ENCODE measurements at places on chromosomes 7 and 10. TPM values are rescaled to one million over a fixed set of nuclear protein-coding genes. Genes with fewer than 3 reads are reported as not detected.
A peak's percentile ranks its signal among the peaks of the same experiment; 100 is the strongest.

Gene VPS26A
- total RNA-seq, result 36.7 TPM

DNA sequence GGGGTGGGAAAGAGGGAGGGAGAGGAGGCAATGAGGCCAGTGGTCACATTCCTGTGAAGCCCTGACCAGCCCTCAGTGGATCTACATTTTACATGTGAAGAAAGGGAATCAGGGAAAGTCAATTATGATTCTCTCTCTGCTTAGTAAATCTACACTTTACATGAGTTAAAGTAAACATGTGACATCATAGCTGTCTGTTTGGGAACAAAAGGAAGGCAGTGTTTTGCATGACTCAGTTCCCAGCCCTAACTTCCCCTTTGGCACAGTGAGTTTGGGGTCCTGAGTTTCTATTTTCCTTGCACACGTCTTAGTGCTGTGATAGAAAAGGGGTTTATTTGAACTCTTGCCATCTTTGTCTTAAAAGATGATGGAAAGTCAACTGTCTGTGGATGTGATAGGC, 615.1 kb downstream of the SDK1 start:
- no peak overlapping the region for H3K4me3 ChIP-seq
- no peak for DNase-seq
- H3K36me3 ChIP-seq, result no peaks in the 10 kb centered on the region
- H3K27me3 ChIP-seq, result peaks cover 26% of the 10 kb centered on the region

DNA sequence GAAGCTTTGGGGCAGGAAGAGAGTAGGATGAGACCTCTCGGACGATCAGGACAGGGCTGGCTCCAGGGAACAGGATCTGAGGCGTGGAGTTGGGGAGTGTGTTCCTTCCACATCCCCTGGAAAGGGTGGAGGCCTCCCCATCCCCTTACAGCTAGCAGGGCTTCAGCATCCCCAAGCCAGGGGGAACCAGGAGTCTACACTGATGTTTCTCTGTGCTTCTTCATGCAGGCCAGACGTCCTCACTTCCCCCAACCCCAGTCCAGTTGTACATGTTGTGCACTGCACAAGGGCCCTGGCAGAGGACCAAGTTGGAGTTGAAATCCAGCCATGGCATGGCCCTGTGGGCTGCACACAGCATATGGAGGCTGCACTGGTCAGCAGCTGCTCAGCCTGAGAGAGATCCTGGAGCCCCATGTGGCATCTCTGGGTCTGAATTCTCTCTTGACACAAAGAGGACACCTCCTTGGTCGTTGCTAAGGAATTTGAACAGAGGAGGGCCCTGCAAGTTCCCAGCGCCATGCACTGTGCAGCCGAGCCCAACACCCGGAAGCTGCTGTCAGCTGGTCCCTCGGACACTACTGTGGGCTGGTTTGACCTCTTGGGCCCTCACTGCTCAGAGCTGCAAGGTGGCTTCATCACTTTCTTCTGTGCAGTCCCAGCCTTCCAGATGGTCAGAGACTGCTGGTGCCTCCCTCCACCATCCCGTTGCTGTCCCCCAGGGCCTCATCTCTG, 181.1 kb downstream of the DNAJB6 start:
- peaks cover 5% of the 10 kb centered on the region for H3K27me3 ChIP-seq
- no peak overlapping the region for H3K27ac ChIP-seq
- H3K36me3 ChIP-seq, result no peaks in the 10 kb centered on the region
- no peak for DNase-seq

- peaks cover 2% of the 10 kb centered on the region for H3K36me3 ChIP-seq
- H3K27ac ChIP-seq, result peak overlapping the region; percentile 68
- H3K4me3 ChIP-seq, result no peak overlapping the region
- DNase-seq, result peak; percentile 57
- no peaks in the 10 kb centered on the region for H3K27me3 ChIP-seq
Measured at GRCh38 chr7:873367-874002, 2.9 kb upstream of the GET4 start.

- no peak overlapping the region for H3K4me3 ChIP-seq
- H3K4me1 ChIP-seq, result peaks cover 2% of the 10 kb centered on the region
- no peak for DNase-seq
- no peaks in the 10 kb centered on the region for H3K36me3 ChIP-seq
Measured at GRCh38 chr7:108328174-108328651, 128.0 kb downstream of the NRCAM start.

Gene MMP21
- 0.42 TPM for total RNA-seq

Gene TRIM56
- 38.4 TPM for total RNA-seq

GRCh38 chr7:25054819-25055519, 70.1 kb downstream of the CYCS start:
- DNase-seq, result no peak
- peaks cover 16% of the 10 kb centered on the region for H3K27me3 ChIP-seq
- H3K27ac ChIP-seq, result no peak overlapping the region
- H3K4me3 ChIP-seq, result no peak overlapping the region
- peaks cover 4% of the 10 kb centered on the region for H3K36me3 ChIP-seq

Gene ITGB8
- 0.37 TPM for total RNA-seq

Gene ANKRD22
- total RNA-seq, result not detected

GRCh38 chr7:66758950-66759628, 18.6 kb downstream of the RABGEF1 start:
- H3K4me1 ChIP-seq, result peaks cover 20% of the 10 kb centered on the region
- no peaks in the 10 kb centered on the region for H3K27me3 ChIP-seq

Gene NET1
- total RNA-seq, result 10.5 TPM

Gene HHEX
- total RNA-seq, result 3.9 TPM

Gene GRID1
- not detected for total RNA-seq

Gene INMT
- 0.65 TPM for total RNA-seq

DNA sequence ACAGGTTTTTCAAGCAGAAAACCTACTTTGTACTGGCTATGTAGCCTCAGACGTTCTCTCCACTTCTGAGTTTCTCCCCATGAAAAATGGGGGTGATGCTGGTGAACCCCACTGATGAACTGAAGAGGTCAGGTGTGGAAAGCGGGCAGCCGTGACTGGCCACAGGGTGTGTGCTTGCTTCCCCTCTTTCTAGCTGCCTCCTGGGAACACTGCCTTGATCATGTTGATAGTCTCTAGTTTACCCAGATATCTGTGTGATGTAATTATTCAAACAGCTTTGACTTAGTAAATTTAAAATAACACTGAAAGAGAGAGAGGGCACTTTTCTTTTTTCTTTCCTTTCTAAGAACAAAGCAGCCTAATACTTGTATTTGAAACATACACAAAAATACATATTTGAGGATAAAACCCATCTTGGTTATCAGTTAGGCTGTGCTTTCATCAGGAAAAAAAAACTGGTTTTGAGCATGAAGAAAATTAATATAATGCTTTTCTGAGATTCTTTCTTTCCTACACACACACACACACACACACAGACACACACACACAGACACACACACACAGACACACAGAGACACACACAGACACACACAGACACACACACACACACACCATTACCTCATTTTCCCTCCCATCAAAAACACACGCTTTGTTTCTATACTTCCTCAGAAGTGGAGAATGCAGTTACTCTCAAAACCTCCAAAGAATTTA, 76.7 kb downstream of the MACC1 start:
- no peak overlapping the region for H3K4me3 ChIP-seq
- no peak for DNase-seq
- no peaks in the 10 kb centered on the region for H3K36me3 ChIP-seq
- H3K27ac ChIP-seq, result no peak overlapping the region
- H3K27me3 ChIP-seq, result no peaks in the 10 kb centered on the region

- no peak for DNase-seq
- no peaks in the 10 kb centered on the region for H3K36me3 ChIP-seq
- no peak overlapping the region for H3K4me3 ChIP-seq
- no peaks in the 10 kb centered on the region for H3K4me1 ChIP-seq
Measured at GRCh38 chr10:52409195-52409594, 95.1 kb downstream of the DKK1 start.

Gene OR2A7
- total RNA-seq, result 1.2 TPM

GRCh38 chr7:15686957-15687545, 568 bp upstream of the MEOX2 start:
- no peak overlapping the region for H3K27ac ChIP-seq
- peaks cover 42% of the 10 kb centered on the region for H3K27me3 ChIP-seq
- no peaks in the 10 kb centered on the region for H3K4me1 ChIP-seq
- no peaks in the 10 kb centered on the region for H3K36me3 ChIP-seq

DNA sequence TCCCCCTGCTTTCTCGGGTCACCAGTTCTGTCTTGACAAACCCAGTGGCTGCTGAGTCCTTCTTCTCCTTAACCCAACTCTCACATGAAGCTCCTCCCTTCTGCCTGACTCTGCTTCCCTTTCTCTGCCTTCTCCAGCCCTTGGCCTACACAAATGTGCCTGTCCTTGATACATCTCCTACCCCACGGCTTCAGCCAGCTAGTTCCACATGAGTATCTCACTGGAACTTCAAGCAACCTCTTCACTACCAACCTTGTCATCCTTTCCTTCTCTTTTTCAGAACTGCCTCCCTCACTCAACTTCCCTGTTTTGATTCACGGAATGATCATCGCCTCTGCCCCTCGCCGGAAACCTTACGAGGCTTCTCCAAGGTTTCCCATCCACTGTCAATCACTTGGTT, 55.9 kb downstream of the PDIA4 start:
- DNase-seq, result no peak
- no peak overlapping the region for H3K27ac ChIP-seq
- H3K36me3 ChIP-seq, result peaks cover 3% of the 10 kb centered on the region
- H3K4me1 ChIP-seq, result peaks cover 6% of the 10 kb centered on the region

DNA sequence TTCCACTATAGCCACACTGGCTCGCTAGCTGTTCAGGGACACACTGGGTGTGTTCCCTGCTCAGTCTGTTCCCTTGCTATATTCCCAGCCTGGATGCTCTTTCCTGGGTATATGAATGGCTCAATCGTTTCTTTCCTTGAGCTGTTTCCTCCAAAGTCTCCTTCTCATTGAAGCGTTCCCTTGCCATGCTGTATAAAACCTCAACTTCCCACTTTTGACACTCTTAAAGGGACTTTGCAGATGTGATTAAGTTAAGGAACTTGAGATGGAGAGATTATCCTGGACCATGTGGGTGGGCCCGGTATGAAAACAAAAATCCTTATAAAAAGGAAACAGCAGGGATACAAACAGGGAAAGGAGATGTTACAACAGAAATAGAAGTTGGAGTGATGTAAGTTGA, 973.1 kb downstream of the LRMDA start:
- H3K36me3 ChIP-seq, result no peaks in the 10 kb centered on the region
- H3K4me1 ChIP-seq, result no peaks in the 10 kb centered on the region
- H3K4me3 ChIP-seq, result no peak overlapping the region
- no peak overlapping the region for H3K27ac ChIP-seq
- DNase-seq, result no peak

Gene RARRES2
- total RNA-seq, result not detected

DNA sequence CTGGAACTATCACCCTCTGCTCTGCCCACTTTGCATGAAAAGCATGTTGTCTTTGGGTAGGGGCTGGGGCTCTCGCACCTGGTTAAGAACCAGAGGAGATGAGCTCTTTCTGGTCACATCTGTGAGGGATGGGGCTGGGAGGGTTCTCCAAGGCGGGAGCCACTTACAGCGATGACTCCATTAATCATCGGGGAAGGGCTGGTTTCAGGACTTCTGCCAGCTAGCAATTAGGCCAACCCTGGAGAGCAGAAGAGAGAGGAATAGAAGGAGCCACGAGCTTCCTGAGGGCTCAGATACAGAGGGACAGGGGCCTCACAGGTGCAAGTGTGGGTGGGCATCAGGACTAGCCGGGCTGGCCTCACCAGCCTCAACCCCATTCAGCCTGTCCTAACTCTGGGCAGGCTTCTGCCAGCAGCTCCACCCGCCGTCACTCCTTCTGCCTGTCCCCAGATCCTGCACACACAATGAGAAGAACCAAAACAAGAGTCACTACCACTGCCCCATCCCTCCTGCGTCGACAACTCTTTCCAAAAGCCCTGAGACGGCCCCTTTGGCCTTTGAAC, 8.4 kb downstream of the AQP1 start:
- H3K36me3 ChIP-seq, result no peaks in the 10 kb centered on the region
- no peak overlapping the region for H3K27ac ChIP-seq
- no peaks in the 10 kb centered on the region for H3K4me1 ChIP-seq
- H3K4me3 ChIP-seq, result no peak overlapping the region
- DNase-seq, result peak; percentile 1

- H3K4me1 ChIP-seq, result peaks cover 6% of the 10 kb centered on the region
- DNase-seq, result no peak
- no peak overlapping the region for H3K4me3 ChIP-seq
- H3K36me3 ChIP-seq, result peaks cover 6% of the 10 kb centered on the region
- no peak overlapping the region for H3K27ac ChIP-seq
Measured at GRCh38 chr10:71431239-71432100, 34.8 kb downstream of the CDH23 start.

Gene ZNF282
- total RNA-seq, result 24.4 TPM

DNA sequence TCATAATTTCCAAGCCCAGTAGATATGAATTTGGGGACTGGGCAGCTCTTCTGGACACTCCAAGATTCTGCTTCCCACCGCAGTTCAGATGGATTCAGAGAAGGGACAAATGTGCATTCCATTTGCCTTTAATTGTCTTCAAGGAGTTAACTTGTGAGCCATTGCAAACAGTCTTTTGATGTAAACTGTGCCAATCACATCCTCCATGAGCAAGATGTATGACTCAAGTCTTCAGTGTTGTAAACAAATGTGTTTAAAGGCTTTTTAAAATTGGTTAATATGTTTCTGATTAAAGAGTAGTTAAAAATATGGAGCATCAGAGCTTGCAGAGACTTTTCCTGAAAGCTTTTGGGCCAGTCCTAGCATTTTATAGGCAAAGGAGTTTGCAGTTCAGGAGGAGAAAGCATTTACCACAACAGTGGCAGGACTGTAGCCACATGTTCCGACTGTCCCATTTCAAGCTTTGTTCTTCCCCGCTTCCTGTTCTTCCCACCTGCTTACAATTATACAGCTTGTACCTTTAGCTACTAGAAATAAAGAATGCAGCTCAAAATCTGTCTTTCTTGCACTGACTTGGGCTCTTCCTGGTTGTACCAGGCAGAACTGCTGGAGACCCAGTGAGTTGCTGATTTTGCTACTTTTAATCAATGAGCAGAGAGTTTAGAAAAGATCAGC, 6.2 kb downstream of the SLC18A2 start:
- no peak overlapping the region for H3K4me3 ChIP-seq
- H3K27me3 ChIP-seq, result peaks cover 69% of the 10 kb centered on the region
- no peak for DNase-seq
- H3K27ac ChIP-seq, result no peak overlapping the region

DNA sequence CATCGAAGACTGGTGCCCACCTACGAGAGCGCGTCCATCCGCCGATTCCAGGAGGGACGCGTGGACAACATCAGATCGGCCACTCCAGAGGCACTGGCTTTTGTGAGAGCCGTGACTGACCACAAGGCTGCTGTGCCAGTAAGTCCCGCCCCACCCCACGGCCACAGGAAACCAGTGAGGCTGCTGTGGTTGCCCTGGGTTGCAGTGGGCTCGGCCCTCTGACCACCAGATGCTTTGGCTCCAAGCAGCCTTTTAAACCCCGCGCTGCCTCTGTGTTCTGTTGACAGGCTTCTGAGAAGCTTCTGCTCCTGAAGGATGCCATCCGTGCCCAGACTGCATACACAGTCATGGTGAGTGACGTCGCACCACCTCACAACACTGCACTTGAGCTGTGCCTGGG, 24.4 kb upstream of the C10orf53 start:
- no peak overlapping the region for H3K27ac ChIP-seq
- H3K36me3 ChIP-seq, result peaks cover 3% of the 10 kb centered on the region
- H3K27me3 ChIP-seq, result peaks cover 25% of the 10 kb centered on the region

DNA sequence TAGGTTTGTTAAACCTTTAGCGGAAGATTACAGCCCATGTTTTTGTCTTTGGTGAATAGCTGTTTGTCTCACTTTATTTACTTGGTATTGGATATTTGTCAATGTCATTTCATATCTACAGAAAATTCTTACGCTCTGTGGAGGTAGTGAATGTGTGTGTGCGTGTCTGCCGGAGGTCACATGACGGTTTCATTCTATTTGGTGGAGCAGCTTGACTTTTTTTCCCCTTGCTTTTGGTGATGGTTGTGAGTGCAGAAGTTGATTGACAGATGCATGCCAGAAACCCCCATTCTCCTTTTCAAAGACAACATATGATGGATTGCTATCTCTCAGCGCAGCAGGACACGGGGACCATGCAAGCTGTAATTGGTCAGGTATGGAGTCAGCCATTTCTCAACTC, at the start of gene POU6F2:
Gene POU6F2, plus strand, starts transcription at position 225 of the 400 bp plus-strand sequence. Its CDS starts 45 bp downstream, at position 270.
- H3K36me3 ChIP-seq, result no peaks in the 10 kb centered on the region
- H3K4me3 ChIP-seq, result no peak within 1 kb of the TSS
- no peaks in the 10 kb centered on the region for H3K4me1 ChIP-seq

Measured in T-helper 17 cell (primary cell).